Adrenal gland (tissue), 19 donors: ENCODE measurements at places on chromosomes 11 and 22. TPM values are rescaled to one million over a fixed set of nuclear protein-coding genes. Genes with fewer than 3 reads are reported as not detected.

SPDYC gene
- not detected for total RNA-seq

IRAG1 gene
- 17.1 TPM for total RNA-seq

POU2AF2 gene
- total RNA-seq: not detected

USP2 gene
- total RNA-seq: 8.1 TPM

DNA sequence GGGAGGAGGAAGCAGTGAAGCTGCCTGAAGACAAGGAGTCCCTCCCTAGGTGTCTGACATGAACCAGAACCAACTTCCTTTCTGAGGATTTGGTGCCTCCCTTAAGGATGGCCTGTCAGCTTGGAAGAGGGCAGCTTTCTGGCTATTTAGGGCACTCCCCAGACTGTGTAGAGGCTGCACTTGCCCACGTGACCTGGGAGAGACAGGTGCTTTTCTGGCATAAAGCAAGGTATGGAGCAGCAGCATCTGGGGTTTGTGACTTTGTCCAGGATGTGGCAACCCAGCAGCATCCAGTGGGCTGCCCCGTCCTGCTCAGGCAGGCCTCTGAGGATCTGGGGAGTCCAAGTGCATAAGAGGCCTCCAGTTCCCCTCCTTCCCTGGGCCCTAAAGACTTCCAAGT lies 42.0 kb upstream of the TLCD5 start:
- DNase-seq: no peak

GRCh38 chr11:46733234-46733633 lies 14.2 kb downstream of the F2 start:
- DNase-seq: no peak

- peak; percentile 85 for DNase-seq
These were observed 744 bp downstream of the PACSIN3 start for GRCh38 chr11:47185305-47186075.

DNA sequence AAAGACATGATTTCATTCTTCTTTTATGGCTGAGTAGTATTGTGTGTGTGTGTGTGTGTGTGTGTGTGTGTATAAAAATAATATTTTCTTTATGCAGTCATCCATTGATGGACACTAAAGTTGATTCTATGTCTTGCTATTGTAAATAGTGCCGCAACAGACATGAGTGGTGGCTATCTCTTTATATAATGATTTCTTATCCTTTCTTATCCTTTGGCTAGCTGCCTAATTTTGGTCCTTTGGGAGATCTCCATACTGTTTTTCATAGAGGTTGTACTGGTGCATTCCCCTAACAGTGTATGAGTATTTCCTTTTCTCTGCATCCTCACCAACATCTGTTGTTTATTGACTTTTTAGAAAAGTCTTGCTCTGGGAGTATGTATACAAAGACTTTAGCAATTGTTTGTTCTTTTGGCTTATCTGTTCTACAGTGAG lies 107.0 kb downstream of the STIM1 start:
- DNase-seq: no peak

DNA sequence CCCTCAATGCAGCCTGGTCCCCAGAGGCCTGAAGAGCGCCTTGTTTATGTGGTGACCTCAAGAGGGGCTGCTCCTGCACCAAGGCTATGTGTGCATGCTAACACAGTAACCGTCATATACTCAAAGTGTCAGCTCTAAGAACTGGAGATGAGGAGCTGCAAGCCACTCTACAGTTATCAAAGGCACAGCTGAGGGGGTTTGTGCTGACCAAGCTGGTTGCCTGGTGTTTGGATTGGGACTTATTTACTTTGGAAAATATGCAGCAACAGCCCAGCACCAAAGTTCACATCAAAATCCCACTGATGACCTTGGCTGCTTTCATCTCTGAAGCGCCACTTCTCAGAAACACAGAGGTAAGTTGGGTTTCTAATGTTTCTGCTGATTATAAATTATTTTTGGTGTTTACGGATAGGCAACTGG lies at the start of gene SERPIND1:
SERPIND1 (plus strand) TSS at position 321 of the 420 bp plus-strand sequence. CDS start 5,200 bp downstream, outside the sequence.
- no peak for DNase-seq

GRCh38 chr11:69636512-69637197 lies 4.3 kb upstream of the CCND1 start:
- DNase-seq: peak; percentile 76

GRCh38 chr22:36486619-36487384 lies 5.4 kb upstream of the TXN2 start:
- DNase-seq: peak; percentile 70
